ENCODE measurements at places on chromosomes 5 and 9.

DNA sequence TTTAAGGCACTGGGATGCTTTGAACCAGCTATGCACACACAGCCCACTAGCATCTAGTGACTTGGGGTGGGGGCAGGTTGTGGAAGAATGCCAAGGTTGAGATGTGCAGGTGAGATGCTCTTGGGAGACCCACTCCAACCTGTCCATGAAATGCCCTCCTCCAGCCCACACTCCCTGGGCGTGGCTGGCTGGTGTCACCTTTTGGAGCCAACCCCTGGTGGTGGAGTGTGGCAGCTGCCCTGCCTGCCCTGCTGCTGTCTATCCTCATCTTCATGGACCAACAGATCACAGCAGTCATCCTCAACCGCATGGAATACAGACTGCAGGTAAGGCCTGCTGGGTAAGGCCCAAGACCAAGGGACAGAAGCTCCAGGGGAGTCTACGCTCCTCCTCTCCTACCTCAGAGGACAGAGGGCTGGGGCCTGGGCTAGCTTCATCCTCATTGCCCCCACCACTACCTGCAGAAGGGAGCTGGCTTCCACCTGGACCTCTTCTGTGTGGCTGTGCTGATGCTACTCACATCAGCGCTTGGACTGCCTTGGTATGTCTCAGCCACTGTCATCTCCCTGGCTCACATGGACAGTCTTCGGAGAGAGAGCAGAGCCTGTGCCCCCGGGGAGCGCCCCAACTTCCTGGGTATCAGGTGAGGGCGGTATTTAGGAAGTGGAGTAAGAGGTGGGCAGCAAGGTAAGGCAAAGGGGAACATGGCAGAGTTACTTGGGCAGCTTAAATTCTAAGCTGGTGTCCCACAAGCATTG lies 7.4 kb downstream of the SLC4A9 start:
- DNase-seq = no peak

- no peak for DNase-seq
These were observed 33.8 kb upstream of the TJP2 start for GRCh38 chr9:69140123-69140735.

DNA sequence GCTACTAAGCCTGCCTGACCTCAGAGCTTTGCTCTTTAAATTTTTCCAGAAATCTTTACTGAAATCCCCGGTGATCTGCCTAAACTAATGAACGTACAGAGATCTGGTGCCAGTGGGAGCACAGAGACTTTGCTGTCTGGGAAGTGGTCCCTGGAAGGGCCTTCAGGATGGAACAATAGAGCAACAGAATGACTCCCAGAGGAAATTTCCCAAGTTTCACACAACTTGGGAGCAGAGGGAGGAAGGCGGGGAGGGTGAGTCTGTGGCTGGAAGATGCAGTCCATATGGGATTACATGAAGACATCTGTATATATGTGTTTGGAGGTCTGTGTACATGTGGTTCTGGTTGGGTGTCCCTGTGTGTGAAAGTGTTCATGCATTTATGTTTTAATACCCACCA lies 638.3 kb downstream of the CCDC171 start:
- no peak for DNase-seq

DNA sequence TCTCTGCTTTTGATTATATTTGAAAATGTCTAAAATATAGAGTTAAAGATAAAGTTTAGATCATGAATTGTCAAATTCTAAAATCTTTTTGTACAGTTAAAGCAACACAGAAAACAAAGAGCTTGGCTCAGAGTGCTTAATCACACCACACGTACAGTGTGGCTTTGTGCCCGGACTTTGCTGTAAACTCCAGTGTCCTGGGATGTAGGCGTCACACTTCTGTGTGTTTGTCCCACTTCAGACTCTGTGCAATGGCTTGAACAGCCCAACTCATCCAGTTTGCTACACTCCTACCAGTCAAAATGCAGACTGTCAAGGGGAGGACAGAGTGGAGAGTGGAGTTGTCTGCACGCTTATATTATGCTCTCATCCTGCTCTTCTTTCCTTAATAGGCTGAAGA lies 45.3 kb downstream of the SMARCA2 start:
- DNase-seq = no peak

DNA sequence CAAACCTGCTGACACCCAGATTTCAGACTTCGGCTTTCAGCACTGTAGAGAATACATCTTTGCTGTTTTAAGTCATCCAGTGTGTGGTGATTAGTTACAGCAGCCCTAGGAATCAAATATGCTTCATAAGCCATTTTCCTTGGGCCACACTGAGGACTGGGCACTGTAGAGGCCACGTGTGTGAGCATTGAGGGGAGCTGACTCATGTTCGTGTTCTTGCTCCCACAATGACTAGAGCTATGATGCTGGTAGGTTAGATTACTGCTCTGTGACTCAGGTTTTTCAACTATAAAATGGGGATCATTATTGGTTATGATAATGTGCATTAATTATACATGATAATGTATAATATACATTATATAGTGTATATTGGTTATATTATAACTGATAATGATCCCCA lies 96.5 kb upstream of the PALM2AKAP2 start:
- no peak for DNase-seq

DNA sequence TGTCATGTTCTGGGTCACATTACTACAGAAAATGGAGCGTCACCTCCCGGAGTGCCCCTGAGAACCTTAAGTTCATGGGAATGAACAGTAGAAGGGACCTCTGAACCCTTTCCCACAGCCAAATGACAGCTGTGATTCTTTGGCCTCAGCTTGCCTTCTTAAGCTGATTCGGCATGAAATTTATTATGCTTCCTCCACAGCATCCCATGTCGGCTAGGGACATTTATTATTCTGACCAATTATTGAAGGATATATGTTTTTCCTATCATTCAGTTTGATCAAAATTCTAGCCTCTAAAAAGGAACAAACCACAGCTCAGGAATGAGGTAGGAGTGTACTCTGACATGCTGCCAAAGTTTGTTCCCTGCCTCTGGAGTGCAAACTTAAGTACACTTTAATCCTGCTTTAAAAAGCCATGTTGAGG lies 440.6 kb downstream of the CETN3 start:
- no peak for DNase-seq

DNA sequence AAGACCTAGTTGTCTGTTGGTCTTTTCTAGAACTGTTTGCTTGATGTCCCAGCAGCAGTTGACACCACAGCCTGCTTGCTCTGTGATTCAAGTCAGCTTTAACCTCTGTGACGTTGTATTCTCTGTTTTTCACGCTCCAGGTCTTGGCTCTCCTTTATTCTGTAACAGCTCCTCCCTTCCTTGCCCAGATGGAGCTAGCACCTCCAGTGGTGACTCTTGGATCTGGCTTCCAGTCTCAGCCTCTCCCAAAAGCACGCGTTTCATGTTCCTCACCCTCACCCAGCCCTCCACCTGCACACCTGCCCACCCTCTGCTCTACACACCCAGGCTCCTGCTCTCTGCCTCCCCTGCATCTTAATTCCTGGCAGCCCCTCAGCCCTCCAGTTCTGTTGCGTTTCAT lies 50.6 kb downstream of the DMRT1 start:
- DNase-seq = no peak

DNA sequence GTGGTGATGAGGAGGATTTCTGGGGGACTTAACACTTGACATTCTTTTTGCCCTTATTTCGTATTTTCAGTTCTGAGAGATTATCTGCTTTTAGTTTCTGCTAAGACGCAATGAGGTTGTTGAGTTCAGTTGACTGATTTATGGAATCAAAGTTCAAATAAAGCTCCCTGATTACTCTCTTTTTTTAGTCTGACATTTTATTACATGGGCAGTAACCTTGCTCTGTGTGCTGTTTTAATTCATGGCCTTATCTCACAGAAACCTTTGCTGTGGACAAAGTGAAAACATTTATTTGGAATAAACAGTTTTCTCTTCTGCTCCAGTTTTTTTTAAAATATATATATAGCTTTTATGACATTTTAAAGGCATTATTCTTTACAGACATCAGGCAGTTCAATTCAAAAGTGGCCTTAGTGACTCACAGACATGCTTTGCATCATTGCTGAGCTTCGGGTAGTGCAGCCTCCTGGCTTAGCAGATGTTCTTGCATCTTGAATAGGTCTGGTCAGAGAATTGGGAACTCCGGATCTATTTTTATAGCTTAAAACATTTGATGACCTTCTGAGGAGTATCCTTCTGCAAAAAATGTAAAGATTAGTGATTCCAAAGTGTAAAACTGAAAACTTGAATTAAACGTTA lies 162.9 kb downstream of the FAM170A start:
- DNase-seq = no peak

DNA sequence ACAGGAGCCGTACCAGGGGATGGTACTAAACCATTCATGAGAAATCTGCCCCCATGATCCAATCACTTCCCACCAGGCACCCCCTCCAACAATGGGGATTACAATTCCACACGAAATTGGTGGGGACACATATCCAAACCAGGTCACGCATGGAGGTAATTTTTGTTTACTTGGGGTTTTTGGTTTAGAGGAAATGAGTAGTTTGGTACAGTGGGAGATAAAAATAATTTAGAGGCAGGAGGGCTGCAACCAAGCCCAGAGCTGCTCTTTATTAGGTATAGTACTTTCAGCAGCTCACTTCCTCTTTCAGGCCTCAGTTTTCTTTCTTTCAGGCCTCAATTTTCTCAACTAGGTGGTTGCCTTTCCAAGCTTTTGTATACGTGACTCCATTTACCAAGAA lies 23.2 kb downstream of the PRUNE2 start:
- DNase-seq = no peak

- no peak for DNase-seq
These were observed 145.5 kb downstream of the HMHB1 start for GRCh38 chr5:143957455-143957854.

DNA sequence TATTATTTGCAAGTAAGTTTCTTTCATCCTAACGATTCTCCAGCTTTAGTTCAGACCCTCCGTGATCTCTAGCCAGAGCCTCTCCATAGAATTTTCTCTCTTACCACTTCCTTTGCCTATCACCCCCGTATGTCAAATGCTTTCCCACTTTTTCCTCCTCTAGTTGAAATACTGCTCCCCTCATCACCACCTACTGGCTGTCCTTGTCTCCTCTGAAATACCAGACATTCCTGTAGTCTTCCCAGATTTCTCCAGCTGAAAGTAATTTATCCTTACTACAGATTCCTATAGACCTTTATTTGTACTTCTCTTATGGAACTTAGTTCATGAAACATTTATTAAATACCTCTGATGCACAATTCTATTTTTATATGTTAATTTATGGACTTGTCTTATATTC lies 36.0 kb upstream of the GLIPR2 start:
- DNase-seq = no peak

GRCh38 chr9:95167998-95168397 lies 149.5 kb downstream of the FANCC start:
- peak; percentile 69 for DNase-seq

GRCh38 chr5:3032513-3032912 lies 281.0 kb upstream of the IRX2 start:
- DNase-seq = no peak

GRCh38 chr5:176844281-176844680 lies 33.9 kb downstream of the UNC5A start:
- no peak for DNase-seq
